ENCODE measurements at places on chromosomes 1 and 21. TPM values are rescaled to one million over a fixed set of nuclear protein-coding genes. Genes with fewer than 3 reads are reported as not detected.

DNA sequence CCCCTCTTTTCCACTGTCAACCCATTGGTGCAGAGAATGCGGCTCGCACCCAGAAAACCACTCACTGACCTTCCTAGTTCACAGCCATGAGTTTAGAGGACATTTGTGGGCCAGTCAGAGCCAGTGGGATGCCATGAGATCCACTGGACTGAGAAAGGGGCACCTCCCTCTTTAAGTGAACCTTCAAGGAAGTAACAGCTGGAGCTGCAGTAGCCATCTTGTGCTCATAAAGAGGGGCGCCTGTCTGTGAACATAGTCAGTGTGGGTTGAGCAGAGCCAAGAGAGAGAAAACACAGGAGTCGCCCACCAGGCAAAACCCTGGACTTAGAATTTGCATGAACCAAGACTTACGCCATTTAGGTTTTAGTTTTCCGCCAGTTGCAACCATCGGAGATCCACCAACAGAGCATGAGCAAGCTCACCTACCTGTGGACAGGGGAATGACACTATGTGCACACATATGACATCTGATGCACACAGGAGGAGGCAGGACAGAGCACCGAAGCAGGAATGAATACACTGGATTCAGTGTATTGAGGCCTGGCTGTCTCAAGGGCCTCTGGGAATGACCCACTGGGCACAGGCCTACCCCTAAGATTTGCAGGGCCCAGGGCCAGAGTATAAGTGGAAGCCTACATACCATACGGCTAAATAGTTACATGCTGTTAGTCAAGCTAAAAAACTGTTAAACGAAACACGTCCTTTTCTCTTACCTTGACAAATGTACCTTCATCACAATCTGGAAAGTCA, 151.6 kb downstream of the GRIK3 start:
- no peak overlapping the region for H3K27ac ChIP-seq
- no peaks in the 10 kb centered on the region for H3K4me1 ChIP-seq
- H3K4me3 ChIP-seq, result no peak overlapping the region
- no peaks in the 10 kb centered on the region for H3K36me3 ChIP-seq

- no peak overlapping the region for H3K4me3 ChIP-seq
- no peaks in the 10 kb centered on the region for H3K27me3 ChIP-seq
- no peak for DNase-seq
- no peaks in the 10 kb centered on the region for H3K36me3 ChIP-seq
- no peaks in the 10 kb centered on the region for H3K4me1 ChIP-seq
- no peak overlapping the region for H3K27ac ChIP-seq
Observed at GRCh38 chr21:29645666-29646553, 293.9 kb downstream of the GRIK1 start.

- no peak for DNase-seq
- no peak overlapping the region for H3K4me3 ChIP-seq
- H3K36me3 ChIP-seq, result no peaks in the 10 kb centered on the region
Observed at GRCh38 chr1:17661546-17662157, 93.5 kb upstream of the ACTL8 start.

DNA sequence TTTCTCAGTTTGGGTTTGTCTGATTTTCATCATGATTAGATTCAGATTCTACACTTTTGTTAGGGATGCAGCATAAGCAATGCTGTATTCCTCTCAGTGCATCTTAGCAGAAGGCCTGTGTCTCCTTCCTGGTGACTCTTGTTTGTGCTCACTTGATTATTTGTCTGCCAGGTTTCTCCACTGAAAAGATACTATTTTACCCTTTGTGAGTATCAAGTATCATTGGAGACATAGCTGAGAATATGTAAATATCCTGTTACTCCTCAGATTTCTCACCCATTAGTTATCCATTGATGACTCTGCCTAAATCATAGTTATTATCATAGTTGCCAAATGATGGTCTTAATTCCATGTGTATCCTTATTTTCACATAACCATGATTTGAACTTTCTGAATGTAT, 148.5 kb downstream of the POU2F1 start:
- no peak overlapping the region for H3K4me3 ChIP-seq
- H3K4me1 ChIP-seq, result no peaks in the 10 kb centered on the region
- DNase-seq, result no peak

The LHX8 gene
- total RNA-seq, result not detected

Data from natural killer cell treated with Interleukin-12 subunit alpha and Interleukin-12 subunit beta and Interleukin-15 and Interleukin-18, amount 100 ng/mL, for 72 hours (primary cell).